ENCODE measurements at places on chromosomes 12 and 14.
A peak's percentile ranks its signal among the peaks of the same experiment; 100 is the strongest.

GRCh38 chr12:88235183-88235833 lies 93.2 kb downstream of the TMTC3 start:
- DNase-seq: no peak

GRCh38 chr12:45532113-45532512 lies 197.4 kb upstream of the ARID2 start:
- DNase-seq: peak; percentile 34

DNA sequence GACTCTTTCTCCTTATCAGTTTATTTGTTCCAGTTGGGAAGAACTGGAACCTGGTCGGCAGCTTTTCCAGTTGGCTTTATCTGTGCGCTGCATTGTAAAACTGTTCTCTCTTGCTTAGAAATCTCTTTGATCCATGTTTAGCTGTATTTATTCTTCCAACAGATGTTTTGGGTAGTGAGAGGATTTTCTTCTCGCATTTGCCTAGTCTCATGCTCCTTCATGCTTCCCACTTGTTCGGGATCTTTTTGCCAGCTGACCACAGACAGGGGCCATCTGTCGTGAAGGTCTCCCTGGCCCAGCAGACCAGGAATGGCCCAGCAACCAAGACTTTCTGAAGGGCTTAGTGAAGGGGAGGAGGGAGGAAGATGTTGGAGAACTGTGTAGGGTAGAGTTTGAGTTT lies 21.6 kb downstream of the NTF3 start:
- DNase-seq: no peak

- DNase-seq: no peak
Measured at GRCh38 chr12:103691063-103691462, 104.0 kb downstream of the STAB2 start.

DNA sequence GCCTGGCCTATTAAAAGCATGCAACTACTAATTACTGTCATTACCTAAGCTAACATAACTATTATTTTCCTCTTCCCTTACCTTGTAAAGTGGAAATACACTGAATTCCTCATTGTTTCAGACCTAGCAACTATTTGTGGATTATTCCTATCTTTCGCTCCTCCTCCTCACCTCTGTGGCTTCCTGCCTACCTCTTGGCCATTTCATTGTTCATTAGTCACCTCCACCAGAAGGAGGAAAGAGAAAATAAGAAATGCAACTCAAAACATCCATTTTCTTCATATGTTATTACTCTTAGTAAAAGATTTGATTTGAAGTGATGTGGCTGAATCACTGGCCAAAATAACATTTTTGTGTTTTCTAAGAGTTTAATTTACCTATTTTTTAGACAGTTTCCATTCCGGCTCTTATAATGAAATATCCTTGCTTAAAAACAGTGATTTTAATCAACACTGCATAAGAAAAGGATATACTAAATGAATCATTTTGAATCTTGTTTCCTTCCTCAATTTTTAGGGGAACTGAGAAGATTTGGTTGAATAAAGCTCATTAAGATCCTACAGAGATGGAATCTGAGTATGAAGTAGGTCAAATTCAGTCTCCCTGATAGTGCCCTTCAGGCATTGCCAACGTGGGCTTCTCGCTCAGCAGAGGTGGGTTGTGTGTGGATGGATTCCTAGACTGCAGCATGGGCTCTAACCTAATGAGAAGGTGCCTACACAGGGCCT lies 27.6 kb upstream of the ARHGAP5 start:
- no peak for DNase-seq

DNA sequence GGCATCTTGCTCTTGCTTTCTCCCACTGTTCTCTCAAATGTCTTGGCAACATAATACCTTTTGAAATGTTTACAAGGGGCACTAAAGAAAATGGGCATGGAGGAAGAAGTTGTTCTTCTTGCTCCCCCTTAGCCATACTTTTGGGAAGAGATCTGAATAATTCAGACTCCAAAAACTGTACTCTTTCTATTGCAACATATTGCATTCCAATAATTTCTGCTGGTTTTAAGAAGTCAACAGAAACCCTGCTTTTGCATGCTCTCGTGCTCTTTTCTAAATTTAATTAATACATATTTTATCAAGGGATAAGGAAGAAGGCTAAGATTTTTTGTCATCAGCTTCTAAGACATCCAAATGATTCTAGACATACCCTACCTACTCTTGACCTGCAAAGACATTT lies 409.9 kb upstream of the SOX5 start:
- no peak for DNase-seq

DNA sequence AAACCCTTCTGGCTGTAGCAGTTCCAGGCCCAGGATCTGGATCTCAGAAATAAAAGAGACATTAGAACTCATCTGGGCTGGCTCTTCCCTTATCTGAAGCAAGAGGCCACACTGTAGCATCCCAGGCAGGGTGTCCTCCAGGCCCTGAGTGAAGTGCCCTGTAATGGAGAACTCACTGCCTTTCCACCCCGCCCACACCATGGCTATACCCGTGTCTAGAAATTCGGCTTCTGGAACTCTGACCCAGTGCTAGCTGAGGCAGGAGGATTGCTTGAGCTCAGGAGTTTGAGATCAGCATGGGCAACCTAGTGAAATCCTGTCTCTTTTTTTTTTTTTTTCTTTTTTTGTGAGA lies 23.5 kb upstream of the PLEKHG3 start:
- no peak for DNase-seq
